ENCODE measurements at places on chromosomes 7 and 10.

DNA sequence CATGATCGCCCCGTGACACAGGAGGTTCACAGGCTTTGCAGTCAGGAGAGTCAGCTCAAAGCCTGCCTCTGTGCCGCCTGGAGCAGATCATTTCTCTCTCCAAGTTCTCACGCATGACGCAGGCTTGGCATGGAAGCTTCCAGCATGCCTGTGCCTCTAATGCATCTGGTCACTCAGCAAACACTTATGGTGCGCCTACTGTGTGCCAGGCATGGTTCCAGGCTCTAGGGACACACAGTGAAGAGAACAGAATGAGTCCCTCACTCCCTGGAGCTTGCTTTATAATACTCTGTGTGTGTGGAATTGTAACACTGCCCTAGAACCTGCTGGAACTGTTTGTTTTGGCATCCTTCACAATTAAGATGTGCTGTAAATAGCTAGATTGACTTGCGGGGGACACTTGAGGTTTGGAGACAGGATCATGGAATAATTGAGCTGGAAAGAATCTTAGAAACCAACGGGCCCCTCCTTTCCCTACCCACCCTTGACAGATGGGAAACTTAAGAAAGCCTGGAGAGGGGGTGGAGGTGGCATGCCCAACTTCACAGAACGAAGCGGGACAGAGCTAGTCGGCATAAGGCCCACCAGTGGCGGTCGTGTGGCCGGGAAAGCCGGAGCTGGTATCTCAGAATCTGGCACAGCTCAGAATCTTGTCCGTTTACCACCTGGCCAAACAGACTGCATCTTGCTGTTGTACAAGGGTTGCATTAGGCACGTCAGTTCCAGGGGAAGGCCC, 4.6 kb upstream of the MYH16 start:
- H3K4me1 ChIP-seq = no peaks in the 10 kb centered on the region
- H3K27me3 ChIP-seq = no peaks in the 10 kb centered on the region
- H3K4me3 ChIP-seq = no peak overlapping the region
- no peak for DNase-seq
- H3K36me3 ChIP-seq = no peaks in the 10 kb centered on the region

GRCh38 chr10:91974960-91975359, 51.4 kb downstream of the BTAF1 start:
- no peaks in the 10 kb centered on the region for H3K4me1 ChIP-seq
- no peaks in the 10 kb centered on the region for H3K36me3 ChIP-seq
- H3K4me3 ChIP-seq = no peak overlapping the region
- H3K27ac ChIP-seq = no peak overlapping the region
- DNase-seq = no peak
- no peaks in the 10 kb centered on the region for H3K27me3 ChIP-seq

GRCh38 chr7:92875719-92876118, 39.3 kb upstream of the CDK6 start:
- DNase-seq = no peak
- H3K4me1 ChIP-seq = no peaks in the 10 kb centered on the region
- no peaks in the 10 kb centered on the region for H3K36me3 ChIP-seq
- no peak overlapping the region for H3K4me3 ChIP-seq
- H3K27ac ChIP-seq = no peak overlapping the region

DNA sequence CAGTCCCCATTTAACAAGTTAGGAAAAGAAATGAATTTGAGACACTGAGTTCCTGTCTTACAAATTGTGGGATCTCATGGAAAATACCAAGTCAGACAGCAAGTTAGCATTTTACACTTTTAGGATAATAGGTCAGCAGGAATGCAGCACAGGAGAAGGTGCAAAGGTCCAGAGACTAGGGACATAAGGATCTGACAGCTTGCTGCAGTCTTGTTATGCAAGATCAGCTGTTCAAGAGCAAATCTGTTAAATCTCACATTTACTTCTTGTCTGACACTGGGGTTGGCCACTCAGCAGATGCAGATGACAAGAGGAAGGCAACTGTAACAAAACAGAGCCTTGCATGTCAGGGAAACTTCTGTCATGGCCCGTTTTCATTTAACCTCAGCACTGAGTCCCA, 239.6 kb downstream of the PHF14 start:
- H3K4me3 ChIP-seq = no peak overlapping the region
- no peaks in the 10 kb centered on the region for H3K27me3 ChIP-seq
- no peaks in the 10 kb centered on the region for H3K36me3 ChIP-seq
- no peak for DNase-seq
- no peaks in the 10 kb centered on the region for H3K4me1 ChIP-seq
- no peak overlapping the region for H3K27ac ChIP-seq

GRCh38 chr7:151743481-151743983, 133.4 kb downstream of the PRKAG2 start:
- no peaks in the 10 kb centered on the region for H3K27me3 ChIP-seq
- no peak for DNase-seq
- H3K36me3 ChIP-seq = no peaks in the 10 kb centered on the region
- no peaks in the 10 kb centered on the region for H3K4me1 ChIP-seq

DNA sequence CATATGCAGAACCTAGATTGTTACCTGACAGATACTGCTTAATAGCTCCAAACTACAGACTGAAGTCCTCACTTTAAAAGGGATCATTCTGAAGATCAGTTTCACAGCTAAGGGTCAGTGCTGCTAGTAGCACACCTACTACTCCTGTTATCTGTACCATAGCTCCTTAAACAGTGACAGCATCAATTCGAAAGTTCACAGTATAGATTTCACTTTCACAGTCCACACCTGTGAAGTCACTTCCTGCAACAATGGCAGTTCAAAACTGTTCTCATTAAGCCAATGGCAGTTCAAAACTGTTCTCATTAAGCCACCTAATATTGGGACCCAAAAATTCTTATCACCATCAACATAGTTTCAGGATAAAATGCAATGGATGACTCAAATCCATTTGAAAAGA, 10.7 kb upstream of the FHIP2A start:
- no peaks in the 10 kb centered on the region for H3K4me1 ChIP-seq
- H3K27me3 ChIP-seq = no peaks in the 10 kb centered on the region
- DNase-seq = no peak
- H3K4me3 ChIP-seq = no peak overlapping the region
- no peaks in the 10 kb centered on the region for H3K36me3 ChIP-seq

DNA sequence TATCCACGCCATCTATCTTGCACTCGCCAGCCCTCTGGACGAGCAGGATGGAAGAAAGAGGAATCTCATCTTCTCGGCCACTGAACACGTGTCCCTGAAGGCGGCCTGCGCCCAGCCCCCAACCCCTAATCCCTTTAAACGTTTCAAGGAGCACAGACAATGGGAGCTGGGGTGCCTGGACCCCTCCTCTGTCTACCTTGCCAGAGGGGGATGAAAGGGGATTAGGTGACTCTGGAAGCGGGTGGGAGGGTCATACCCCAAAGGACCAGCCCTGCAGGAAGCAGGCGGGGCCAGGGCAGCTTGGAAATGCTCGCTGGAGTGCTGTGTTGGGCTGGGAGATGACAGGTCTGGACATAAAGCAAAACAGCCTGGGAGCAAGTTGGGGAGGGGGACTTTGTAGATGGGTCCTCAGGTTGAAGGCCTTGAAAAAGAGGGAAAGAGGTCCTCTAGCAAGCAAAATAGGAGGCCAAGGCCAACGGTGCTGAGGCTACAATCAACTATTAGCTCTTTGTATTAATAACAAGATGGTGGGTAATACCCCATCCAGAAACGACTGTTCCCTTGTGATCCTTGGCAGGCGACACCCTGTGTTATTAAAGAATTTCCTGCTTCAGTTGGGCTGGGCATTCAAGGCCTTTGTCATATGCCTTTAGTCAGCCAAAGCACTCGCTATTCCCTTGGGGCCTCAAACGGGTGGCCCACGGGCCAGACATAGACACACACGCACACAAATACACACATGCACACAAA, 126.5 kb upstream of the UNC5B start:
- no peak overlapping the region for H3K27ac ChIP-seq
- H3K4me3 ChIP-seq = no peak overlapping the region
- DNase-seq = peak; percentile 28
- H3K36me3 ChIP-seq = no peaks in the 10 kb centered on the region
- H3K27me3 ChIP-seq = no peaks in the 10 kb centered on the region

DNA sequence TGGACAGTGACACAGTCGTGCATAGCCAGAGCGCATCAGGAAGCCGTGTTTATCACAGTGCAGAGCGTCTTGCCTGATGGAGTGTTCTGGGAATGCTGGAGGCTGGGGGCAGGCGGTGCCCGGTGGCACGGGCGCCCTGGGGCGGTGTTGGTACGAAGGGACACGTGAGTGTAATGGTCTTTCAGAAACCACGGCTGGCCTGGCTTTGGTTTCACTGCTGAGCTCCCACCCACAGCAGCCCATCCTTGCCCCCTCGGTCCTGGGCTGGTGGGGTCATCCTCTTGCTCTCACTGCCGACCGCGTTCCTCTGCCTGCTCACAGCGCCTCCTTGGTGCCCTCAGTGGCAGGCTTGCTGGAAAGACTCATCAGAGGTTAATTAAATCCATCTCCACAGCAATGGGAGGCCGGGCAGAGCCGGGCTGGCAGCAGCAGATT, 50.6 kb downstream of the NKX6-2 start:
- H3K4me3 ChIP-seq = no peak overlapping the region
- no peak for DNase-seq
- H3K36me3 ChIP-seq = no peaks in the 10 kb centered on the region
- H3K4me1 ChIP-seq = no peaks in the 10 kb centered on the region

DNA sequence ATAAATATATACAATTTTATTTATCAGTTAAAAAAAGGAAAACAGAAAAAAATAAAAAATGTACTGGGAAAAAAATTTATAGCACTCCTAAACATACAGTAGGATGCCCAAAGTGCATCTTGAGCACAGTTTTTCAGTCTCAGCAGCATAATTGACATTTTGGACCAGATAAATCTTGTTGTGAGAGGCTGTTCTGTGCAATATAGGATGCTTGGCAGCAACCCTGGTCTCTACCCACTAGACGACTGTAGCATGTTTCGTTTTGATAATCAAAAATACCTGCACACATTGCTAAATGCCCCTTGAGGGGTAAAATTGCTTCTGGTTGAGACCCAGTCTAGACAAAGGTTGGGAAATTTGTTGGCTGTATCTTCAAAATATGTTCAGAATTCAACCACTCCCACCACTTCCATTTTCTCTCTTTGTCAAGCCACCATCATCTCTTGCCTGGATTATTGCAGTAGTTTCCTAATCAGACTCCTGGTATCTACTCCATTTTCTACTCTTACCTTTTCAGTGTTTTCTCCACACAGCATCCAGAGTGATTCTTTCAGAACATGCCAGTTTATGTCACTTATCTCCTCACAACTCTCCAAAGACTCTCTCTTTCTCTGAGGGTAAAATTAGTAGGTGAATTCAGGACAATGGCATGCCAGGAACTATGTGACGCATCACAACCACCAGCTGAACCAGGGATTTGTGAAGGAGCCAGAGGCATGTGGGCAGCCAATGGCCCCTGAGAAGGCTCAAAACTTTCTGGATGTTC, 91.4 kb downstream of the GPR85 start:
- H3K4me3 ChIP-seq = no peak overlapping the region
- H3K4me1 ChIP-seq = no peaks in the 10 kb centered on the region
- no peaks in the 10 kb centered on the region for H3K36me3 ChIP-seq
- no peaks in the 10 kb centered on the region for H3K27me3 ChIP-seq
- H3K27ac ChIP-seq = no peak overlapping the region

DNA sequence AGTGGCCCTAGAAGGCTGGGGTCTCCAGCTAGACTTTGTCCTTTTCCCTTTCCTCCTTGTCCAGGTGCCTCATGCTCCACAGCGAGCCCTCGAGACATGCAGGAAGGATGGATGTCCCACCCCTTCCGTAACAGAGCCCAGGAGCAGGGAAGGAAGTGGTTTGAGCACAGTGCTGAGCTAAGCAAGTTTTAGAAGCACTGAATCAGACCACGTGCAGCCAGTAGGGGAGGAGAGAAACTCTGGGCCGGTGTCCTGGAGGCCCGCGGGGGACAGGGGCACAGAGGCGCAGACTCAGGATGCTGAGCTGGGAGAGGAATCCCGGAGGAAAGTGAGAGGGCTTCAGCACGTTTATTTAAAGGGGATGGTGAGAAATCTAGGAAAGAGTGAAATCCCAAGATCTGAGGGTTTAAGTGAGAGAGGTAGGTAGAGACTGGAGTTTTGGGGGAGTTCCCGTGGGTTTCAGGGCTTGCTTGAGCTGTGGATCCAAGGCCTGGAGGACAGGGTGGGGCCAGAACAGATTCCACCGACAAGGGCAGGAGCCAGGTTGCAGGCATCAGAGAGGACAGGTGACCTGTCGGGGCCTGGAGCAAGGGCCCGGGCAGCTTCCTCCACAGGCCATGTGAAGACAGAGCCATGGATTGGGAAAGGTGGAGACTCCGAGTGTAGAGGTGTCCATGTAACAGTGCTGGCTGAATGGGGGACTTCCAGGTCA, 4.4 kb upstream of the IRF5 start:
- H3K4me1 ChIP-seq = peaks cover under 1% of the 10 kb centered on the region
- no peaks in the 10 kb centered on the region for H3K36me3 ChIP-seq
- H3K27ac ChIP-seq = no peak overlapping the region

DNA sequence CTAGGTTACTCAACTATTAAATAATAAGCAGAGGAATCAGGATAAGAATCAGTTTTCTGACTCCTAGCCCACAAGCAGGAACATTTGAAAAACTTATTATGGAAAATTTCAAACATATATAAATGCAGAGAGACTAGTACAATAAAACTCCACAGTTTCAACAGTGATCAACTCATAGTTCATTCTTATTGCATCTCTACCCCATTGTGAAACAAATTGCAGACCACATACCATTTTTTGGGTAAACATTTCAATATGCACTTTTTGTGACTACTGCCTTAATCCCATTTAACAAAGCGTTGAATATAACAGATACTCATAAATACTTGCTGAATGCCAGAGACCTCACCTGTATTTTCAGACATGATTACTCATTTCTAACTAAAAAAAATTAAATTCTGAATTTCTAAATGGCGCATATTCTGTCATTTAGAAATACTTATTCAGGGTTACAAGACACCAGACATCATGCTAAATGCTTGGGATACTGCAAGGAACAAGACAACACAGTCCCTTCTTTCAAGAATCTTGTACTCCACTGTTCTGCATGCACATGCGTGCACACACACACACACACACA, 11.4 kb downstream of the CDK6 start:
- no peak overlapping the region for H3K27ac ChIP-seq
- no peak overlapping the region for H3K4me3 ChIP-seq
- no peaks in the 10 kb centered on the region for H3K36me3 ChIP-seq
- H3K27me3 ChIP-seq = no peaks in the 10 kb centered on the region

DNA sequence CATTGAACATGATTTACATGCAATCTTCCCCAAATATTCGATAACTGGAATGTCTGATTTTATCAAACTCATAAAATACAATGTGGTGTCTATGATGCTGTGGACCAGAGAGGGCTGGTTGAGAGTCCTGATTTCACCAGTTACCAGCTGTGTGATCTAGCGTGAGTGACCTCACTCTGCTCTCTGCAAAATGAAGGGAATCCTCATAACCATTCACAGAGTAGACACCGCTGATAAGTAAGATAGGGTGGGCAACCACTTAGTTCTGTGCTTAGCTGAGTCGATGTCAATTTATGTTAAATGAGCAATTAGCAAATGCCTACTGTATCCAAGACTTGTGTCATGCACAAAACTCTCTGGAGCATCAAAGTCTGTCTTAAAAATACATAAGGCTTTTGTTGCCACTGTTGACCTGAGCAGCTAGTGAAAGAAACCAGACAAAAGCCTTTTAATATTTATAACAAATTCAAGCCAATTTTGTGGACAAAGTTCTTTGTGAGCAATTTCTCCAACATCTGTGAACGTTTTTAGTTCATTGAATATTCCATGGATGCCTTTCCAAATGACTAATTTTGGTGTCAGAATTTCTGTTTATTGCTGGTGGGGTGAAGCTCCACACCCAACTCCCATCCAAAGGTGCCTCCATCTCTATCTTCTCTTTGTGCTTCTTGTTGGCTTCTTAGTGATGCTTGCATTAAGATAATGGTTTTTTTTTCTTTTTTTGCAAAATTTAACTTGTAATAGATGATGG, 314.2 kb downstream of the ADRA2A start:
- H3K4me1 ChIP-seq = peaks cover 10% of the 10 kb centered on the region
- H3K27ac ChIP-seq = no peak overlapping the region
- H3K36me3 ChIP-seq = no peaks in the 10 kb centered on the region
- DNase-seq = no peak
- no peak overlapping the region for H3K4me3 ChIP-seq

All from adrenal gland (tissue), 19 donors.